ENCODE measurements at places on chromosomes 5 and 9.

DNA sequence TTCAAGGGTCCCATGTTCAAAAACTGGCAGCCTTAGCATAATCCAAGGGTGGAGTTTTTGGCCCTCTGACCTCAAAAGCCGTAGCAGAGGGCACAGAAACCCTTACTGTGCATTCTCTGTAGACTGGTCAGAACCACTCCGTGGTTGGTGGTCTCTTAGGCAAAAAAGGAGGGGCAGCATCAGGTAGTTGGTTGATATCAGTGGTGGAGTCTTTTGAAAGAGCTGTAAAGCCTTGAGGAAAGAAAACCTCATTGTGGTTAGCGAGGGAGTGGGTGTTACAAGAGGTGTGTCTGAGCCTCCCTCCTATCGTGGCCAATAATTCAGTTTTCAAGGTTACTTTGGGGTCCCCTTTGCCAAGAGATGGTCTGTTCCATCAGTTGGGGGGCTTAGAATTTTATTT, 40.9 kb downstream of the ARHGEF28 start:
- no peak for DNase-seq

GRCh38 chr5:60210810-60211209, 317.3 kb upstream of the PDE4D start:
- DNase-seq = no peak

DNA sequence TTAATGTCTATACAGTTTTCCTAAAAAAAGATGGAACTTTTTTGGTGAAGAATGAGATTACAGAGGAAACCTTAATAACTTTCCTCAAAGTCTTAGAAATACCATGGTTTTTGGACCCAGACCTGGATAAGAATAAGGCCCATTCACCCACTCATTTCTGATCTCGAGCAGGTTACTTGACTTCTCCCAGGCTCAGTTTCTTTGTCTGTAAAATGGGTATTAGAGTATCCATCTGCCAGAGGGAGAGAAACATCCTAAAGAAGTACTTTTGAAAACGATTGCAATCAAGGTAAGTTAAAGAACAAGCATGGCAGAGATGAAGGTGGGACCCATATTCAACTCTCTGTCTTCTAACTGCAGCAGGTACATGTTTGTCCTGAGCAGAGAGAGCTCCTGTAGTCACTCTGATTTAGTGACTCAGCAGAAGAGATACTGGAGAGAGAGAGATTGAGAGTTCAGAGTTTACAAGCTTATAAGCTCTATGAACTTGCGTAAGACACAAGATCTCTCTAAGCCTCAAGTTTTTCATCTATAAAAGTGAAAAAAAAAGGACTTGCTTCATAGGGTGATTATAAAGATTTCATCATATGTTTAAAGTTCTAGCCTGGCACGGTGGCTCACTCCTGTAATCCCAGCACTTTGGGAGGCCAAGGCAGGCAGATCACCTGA, 379.4 kb upstream of the SGCD start:
- DNase-seq = no peak

DNA sequence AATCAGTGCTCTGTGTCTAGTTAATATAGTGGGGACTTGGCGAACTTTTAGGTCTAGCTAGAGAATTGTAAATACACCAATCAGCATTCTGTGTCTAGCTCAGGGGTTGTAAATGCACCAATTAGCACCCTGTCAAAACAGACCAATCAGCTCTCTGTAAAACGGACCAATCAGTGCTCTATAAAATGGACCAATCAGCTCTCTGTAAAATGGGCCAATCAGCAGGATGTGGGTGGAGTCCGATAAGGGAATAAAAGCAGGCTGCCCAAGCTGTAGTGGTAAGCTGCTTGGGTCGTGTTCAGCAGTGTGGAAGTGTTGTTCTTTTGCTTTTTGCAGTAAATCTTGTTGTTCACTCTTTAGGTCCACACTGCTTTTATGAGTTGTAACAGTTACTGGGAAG, 3.6 kb upstream of the OTULINL start:
- DNase-seq = no peak

GRCh38 chr9:114746591-114747346, 59.1 kb downstream of the TNFSF15 start:
- no peak for DNase-seq

GRCh38 chr5:170553218-170553617, 49.4 kb downstream of the KCNIP1 start:
- no peak for DNase-seq

GRCh38 chr5:69024241-69024651, 69.6 kb upstream of the SLC30A5 start:
- DNase-seq = peak; percentile 54

DNA sequence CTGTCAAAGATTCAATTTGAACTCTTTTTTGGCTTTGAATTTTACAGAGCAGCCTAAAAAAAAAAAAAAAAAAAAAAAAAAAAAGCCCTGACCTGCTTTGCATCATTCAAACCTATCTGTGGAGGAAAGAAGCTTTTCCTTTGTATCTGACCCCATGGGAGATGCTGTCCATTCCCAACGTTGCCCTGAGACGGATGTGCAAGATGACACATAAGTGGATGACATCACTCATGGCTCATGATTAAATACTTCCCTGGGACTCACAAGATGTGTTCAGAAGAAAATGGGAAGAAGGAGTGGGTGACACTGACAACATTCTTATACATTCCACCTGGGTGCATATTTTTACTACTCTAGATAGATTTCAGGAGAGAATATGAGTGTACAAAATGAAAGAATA, 245.7 kb upstream of the ELAVL2 start:
- no peak for DNase-seq

- DNase-seq = no peak
These were observed 83.1 kb downstream of the ADAMTS12 start for GRCh38 chr5:33808699-33809098.

DNA sequence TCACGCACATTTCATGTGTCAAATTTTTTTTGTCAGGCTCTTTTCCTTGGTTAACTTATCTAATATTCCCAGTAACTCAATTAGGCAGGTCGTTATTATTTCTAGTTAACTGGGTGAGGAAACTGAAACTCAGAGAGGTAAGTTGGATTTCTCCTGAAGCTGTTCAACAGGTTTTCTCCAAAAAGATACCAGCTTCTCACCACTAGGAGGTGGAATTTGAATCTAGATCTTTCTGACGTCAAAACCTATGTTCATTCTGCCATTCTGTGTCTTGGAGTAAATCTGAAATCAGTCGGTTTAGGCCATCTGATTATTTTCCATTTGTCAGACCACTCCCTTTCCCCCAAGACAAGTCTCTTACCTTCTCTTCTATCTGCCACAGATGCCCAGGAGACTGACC, 572.9 kb downstream of the ACTL7B start:
- peak; percentile 26 for DNase-seq

- DNase-seq = no peak
These were observed 468.6 kb downstream of the CDH18 start for GRCh38 chr5:19519448-19519847.

DNA sequence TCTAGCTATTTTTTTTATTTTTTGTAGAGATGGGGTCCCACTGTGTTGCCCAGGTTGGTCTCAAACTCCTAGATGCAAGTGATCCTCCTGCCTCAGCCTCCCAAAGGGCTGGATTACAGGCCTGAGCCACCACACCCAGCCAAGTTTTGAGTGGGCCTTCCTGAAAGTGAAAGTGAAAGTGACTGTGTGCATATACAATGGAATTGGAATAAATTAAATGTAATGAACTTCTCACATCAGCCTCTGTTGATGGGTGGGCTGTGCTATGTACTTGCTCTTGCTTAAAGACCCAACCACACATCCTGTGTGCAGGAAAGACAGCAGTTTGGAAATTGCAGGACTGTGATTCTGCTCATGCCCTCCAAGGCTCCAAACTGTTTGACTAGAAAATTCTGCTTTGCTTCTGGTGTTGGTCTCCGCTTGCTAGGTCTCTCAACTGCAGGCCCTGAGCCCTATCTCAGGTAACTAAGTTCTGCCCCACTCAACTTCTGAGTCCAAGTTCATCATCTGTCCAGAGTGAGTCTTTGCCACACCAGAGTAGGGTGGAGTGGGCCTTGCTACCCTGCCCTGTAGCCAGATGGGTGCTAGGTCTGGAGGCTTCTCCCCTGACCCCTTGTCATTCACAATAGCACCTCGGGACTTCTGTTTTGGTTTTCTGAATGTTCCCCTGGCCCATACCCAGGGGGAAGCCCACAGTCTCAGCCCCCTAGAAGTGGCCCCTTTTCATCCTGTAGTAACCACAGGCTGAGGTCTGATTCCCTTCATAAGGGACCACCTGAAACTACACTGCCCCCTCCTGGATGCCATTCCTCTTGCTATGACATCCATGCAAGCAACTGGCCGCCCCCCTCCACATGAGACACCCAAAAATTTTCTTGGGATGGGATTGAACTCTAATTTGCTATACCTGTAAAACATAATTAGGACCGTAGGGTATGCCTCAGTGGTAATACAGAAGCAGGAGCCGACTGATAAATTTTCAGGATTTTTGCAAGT, 36.5 kb upstream of the RAD23B start:
- peak; percentile 34 for DNase-seq

DNA sequence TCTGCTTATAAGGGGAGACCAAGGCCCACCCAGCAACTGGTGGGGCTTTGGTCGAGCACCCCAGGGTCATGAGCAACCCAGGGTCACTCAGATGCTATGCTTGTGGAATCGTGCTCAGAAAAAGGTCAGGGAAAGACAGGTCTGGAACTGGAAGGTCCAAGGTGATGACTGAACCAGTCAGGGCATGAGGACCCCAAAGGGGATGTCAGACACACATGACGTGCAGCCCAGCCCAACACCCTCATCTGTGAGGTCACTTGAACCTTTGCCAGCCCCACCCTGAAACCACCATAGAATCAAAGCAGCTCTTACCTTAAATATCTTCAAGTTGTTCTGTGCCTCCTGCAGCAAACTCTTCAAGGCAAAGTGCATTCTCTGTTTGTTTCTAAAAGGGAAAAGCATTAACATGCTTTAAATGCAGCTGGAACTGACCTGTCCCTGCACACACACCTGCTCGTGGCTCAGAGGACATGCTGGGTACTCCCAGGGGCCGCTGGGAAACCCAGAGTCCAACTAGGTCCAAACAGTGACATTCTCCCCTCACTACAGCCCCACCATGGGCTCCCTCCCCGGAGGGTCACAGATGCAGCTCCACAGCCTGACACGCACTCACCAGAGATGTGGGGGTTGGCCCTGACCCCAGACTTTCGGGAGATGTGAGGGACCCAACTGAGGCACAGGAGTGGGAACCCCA, 29.4 kb downstream of the IPPK start:
- no peak for DNase-seq

DNA sequence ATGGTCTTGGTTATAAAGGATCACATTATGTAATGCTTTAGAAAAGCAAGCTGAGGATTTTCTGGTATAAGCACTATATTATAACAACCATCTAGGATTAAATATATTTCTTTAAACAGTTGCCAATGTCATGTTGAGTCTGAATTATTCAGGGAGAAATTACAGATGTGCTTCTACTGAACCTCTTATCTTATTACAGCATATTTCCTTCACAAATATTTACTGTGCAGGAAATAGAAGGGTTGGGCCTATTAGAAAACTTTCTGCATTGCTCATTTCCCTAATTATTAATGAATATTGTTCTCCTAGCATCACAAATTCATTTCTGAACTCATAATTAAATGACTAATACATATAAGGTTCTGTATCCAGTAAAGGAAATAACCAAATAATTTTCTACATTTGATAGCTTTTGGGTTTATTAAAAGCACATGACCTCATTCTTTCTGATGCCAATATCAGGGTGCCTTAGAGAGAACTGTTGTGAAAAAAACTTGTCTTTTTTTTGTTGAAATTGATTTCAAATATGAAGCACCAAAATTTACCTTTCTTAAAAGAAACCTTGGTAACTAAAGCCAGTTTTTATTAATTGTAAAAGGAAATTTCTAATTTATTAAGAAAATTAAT, 476.8 kb upstream of the PTGER4 start:
- DNase-seq = no peak

DNA sequence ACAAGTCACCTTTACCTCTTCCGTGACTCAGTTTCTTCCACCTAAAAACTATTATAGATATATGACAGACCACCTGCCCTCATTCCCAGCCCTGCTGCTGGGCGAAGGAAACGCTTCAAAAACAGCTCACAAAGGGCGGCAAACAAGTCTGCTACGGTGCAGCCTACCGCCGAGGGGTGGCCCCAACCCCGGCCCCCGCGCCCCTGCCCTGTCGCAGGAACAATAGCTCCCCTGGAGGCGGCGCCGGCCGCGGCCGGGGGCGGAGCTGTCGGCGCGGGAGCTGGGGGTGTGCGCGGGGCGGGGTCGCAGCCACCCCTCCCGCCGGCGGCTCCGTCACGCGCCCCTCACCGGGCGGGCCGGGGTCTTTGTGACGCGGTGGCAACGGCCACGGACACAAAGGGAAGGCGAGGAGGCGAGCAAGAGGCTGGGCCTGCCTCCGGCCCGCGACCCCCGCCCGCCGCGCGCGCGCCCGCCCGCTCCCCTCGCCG, at the start of gene TMEFF1:
TMEFF1 (plus strand) TSS at position 362 of the 488 bp plus-strand sequence. CDS start 396 bp downstream, outside the sequence.
- DNase-seq = peak; percentile 25

- DNase-seq = no peak
These were observed 28.1 kb downstream of the ZNF608 start for GRCh38 chr5:124718380-124718789.

- DNase-seq = no peak
These were observed 173.2 kb downstream of the RGS3 start for GRCh38 chr9:113636693-113637092.

DNA sequence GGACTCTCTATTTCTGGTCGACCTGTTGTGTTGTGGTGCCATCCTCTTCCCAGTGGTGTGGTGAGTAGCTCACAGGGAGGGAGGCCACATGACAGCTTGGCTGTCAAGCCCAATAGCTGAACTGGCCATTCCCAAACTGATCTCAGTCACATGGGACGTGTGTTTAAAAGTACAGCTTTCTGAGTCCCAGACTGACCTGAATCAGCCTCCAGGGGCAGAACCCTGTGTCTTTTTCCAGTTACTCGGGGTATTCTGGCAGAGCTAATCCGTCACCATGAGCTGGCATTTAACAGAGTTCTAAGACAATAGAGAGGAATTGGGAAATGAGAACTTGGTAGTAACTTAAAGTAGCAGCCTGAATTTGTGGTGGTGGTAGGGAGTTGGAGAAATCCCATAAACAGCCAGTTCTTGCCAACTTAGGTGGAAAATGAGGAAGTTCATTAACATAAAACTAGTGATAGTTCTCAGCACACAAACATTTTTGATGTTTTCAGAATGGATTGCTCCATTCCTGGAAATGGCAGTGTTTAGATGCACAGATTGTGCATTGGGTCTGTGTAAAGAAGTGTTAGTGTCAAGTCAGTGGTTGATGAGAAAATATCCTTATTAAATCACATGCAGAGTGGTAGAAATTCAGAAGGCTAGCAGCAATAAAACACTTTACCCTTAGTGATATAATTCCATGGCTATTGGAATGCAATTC, 50.9 kb downstream of the GPR107 start:
- DNase-seq = peak; percentile 70
